ENCODE measurements at places on chromosomes 2 and 18.

GRCh38 chr2:25981596-25982272 is 563 bp downstream of the KIF3C start:
- peak; percentile 23 for DNase-seq

GRCh38 chr2:65504201-65504600 is 71.8 kb upstream of the SPRED2 start:
- no peak for DNase-seq

DNA sequence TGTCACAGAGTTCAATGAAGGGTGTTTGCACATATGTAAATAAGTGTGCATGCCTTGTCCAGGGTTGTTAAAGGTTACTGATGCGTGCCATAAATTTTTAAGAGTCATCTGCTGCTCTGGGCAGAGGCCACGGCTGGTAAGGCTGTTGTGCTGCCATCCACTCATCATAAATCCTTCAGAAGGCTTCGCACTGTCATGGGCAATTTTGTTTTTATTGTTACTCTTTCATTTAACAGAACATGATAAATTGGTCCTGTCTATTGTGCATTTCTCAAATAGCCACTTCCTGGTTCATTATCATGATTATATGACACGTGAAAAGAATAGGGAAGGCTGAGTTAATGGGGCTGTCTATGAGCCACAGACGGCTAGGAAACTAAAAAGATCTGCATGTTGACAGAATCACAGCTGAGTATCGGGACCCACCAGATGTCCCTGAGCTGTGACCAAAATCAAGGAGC is 634.3 kb upstream of the SOX11 start:
- DNase-seq: no peak

- no peak for DNase-seq
Measured at GRCh38 chr2:153222231-153223165, 256.1 kb downstream of the RPRM start.

DNA sequence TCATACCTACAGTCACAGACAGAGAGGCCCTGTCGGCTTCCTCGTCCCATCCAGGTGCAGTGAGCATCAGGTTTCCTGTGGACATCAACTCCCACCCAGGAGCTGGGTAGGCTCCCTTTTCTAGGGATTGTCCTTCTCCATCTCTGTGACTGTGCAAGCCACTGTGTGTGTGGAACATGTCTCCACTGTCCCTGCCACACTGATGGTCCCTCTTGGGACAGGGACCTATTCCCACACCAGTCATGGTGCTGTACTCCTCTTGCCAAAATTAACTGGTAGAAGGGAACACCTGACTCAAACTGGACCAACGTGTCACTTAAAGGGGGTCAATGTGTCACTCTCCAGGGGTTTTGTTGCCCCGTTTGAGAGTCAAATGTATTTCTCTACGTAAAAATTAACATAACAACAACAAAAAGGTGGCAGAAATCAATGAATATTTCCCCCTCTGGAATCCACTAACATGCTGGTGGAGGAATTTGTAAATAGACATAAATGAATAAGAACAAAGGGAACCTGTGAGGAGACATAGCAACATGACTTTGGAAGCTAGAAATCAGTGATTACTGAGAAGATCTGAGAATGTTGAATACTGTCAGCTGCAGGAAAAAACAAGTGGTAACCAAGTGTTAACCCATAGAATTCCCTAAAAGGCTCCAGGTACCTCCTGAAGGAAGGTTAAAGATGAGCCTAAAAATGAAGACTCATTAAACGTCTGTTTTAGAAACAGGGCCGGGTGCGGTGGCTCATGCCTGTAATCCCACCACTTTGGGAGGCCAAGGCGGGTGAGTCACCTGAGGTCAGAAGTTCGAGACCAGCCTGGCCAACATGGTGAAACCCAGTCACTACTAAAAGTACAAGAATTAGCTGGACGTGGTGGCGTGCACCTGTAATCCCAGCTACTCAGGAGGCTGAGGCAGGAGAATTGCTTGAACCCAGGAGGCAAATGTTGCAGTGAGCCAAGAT is 40.4 kb downstream of the SH2D6 start:
- no peak for DNase-seq

GRCh38 chr18:22839340-22839821 is 93.7 kb upstream of the RBBP8 start:
- DNase-seq: peak; percentile 10
